ENCODE measurements at places on chromosomes 5 and 9. TPM values are rescaled to one million over a fixed set of nuclear protein-coding genes. Genes with fewer than 3 reads are reported as not detected.
A peak's percentile ranks its signal among the peaks of the same experiment; 100 is the strongest.

The TAF1L gene
- total RNA-seq, result under 0.01 TPM

The GALNT10 gene
- total RNA-seq, result 16.2 TPM

The NEUROG1 gene
- total RNA-seq, result not detected

The CDH6 gene
- 9.8 TPM for total RNA-seq

The CCDC183 gene
- total RNA-seq, result 1.0 TPM

The ITK gene
- not detected for total RNA-seq

The SH3TC2 gene
- 0.26 TPM for total RNA-seq

The ENHO gene
- under 0.01 TPM for total RNA-seq

DNA sequence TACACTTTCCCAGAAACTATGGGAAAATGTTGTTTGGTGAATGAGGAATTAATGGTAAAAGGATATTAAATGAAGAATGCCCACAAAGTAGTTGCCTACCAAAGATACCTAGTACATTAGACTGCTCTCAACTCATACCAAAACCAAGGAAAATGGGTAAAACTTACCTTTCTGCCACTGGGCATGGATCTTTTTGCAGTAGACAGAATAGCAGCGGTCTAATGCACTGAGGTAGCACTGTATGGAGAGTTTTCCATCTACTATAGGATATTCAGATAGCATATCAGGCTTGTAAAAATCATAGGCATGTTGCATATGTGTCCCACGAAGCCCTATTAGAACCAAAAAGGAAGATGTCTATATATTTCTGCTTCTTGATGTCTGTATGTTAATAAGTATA lies 16.4 kb downstream of the HMGCS1 start:
- DNase-seq, result no peak

- peak; percentile 58 for DNase-seq
These were observed 7.3 kb downstream of the EGFLAM start for GRCh38 chr5:38265546-38266179.

GRCh38 chr5:59097116-59097515 lies 514.2 kb downstream of the RAB3C start:
- DNase-seq, result peak; percentile 74

DNA sequence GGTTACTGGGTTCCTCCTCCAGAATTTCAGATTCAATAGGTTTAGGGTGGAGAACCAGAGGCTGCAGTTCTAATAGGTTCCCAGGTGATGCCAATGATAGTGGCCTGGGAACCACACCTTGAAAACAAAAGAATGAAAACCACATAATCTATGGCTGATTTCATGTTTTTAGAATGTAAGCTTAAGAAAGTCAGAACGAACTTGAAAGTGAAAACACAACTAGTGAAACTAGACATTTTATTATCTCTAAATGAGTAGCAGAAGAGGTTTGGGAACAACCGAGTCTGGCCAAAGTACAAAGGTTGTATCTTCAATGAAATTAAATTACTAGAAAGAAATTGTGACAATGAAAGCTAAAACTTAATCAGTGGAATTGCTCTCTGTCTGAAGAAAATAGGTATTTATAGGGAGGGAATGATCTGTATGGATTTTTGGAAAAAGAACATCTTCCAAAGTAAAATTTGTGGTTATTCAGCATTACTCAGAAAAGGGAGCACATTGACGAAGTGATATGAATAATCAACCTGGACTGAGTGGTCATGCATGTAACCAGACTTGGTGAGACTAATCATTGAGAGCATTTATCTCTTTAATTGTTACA lies 24.9 kb upstream of the CEP120 start:
- no peak for DNase-seq

DNA sequence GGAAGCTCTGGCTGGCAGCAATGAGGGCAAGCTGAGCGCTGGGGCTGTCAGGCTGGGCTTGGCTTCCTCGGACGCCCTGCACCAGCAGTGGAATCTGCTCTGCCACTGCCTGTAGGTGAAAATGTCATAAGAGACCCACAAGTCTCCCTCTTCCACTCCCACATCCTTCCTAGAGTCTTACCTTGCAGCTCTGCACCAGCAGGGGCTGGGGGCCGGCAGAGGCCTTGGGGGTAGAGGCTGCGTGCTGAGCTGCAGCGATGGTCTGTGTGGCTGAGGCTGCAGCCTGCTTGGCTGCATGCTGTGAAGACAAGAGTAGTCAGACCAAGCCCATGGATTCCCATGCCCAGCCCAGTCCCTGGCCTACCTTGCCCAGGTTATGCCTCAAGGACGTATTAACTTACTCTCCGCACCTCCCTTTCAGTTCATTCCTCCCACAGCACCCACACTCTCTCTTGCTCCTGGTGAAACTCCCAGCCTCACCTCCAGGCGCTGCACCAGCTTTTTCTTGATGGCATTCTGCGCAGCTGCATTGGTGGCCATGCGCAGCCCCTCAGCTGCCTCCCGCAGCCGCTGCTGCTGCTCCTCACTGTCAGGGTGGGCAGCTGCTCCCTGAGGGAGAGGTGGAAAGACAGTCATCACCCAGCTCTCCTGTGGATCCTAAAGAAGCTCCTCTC lies 17.3 kb downstream of the TLN1 start:
- DNase-seq, result no peak

GRCh38 chr9:71819115-71819739 lies 50.9 kb upstream of the CEMIP2 start:
- peak; percentile 50 for DNase-seq

DNA sequence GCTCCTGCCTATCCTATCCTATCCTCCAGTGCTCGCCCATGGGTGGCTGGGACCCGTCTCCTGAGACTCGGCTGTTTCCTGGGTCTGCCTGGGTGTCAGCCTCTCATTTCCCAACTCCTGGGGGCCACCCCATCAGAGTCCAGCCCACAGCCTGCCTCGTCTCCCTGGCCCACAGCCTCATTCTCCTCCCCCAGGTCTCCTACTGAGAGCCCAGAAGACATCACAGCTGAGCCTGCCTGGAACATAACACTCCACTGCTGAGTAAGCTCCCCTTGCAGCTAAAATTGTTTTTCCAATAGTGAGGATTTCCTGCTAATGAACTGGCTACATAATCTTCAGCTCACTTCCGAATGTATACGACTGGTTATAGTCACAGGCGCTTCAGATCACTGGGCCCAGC lies 95.3 kb downstream of the TTLL11 start:
- peak; percentile 30 for DNase-seq

GRCh38 chr5:141518618-141519015 lies 29.7 kb downstream of the PCDHGC5 start:
- DNase-seq, result no peak

DNA sequence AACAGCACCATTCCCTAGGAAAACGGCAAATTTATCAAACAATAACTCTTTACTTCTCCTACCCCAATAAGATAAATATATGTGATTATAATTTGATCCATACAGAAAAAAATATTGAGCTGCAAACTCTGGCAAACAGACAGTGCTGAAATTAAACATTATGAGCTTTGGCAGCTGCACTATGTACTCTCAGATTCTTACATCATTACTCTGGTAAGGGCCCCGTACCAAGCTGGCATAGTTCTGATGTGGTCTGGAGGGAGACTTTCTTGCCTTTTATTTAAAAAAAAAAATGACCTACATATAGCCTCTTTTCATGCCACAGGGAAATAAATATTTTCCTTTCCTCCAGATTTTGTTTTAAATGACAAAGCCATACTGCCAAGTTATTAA lies 95.0 kb downstream of the NR6A1 start:
- peak; percentile 32 for DNase-seq

GRCh38 chr5:147685993-147686392 lies 96.5 kb downstream of the JAKMIP2 start:
- peak; percentile 44 for DNase-seq
